ENCODE measurements at places on chromosomes 7 and 10.
A peak's percentile ranks its signal among the peaks of the same experiment; 100 is the strongest.

- no peak for DNase-seq
Observed at GRCh38 chr10:8696746-8697145, 642.3 kb downstream of the GATA3 start.

DNA sequence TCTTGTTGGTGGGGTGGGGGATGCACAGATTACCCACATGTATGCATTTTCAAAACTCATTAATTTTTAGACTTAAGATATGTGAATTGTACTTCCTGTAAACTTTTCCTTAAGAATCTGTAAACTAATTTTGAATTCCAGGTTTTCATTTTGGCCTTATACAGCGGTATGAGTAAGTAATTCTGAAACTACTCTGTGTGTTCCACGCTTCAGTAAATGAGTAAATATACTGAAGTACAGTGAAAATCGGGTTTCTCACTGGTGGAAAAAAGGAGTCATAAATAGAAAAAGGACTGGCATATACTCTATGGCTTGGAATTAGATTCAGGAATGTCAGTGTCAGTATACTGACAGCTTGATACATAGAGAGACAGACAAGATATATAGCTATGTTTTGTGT is 72.8 kb downstream of the CTTNBP2 start:
- no peak for DNase-seq

- no peak for DNase-seq
Observed at GRCh38 chr7:55514546-55515265, 57.6 kb downstream of the VOPP1 start.

DNA sequence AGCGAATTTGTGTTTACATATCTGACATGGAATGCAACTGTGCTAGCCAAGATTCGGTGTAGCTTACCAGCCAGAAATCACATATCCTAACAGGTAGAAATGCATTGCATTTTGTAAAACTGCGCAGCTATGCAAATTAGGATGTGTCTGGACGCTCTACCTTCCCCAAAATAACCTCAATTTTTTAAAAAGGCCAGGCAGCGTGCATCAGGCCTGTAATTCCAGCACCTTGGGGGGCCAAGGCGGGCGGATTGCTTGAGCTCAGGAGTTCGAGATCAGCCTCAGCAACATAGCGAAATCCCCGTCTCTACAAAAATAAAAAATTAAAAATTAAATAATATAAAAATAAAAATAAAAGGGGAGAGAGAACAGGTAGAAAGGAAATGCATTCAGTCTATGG is 305.0 kb downstream of the TYW1 start:
- DNase-seq, result no peak

- DNase-seq, result no peak
Observed at GRCh38 chr10:108443636-108444035, 1279.1 kb upstream of the SORCS1 start.

GRCh38 chr7:158710651-158711102 is 6.1 kb upstream of the NCAPG2 start:
- peak; percentile 68 for DNase-seq

GRCh38 chr7:25849500-25850184 is 302.4 kb upstream of the NFE2L3 start:
- no peak for DNase-seq

DNA sequence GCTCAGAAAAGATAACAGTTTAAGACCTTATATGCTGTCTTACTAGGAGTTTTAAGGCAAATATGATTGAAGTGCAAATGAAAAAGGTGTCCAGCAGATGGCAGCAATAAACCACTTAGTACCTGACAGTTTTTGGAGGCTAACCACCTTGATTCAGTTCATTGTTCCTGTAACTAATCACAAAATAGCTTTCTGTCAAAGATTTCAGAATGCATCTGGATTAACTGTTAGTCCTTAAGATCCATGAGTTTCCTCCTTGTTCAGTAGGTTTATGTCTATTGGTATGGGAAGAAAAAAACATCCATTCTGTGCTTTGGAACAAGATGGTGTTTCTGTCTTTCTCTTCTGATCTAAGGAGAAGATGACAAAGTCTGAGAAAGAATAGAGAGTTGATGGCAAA is 46.6 kb downstream of the CCSER2 start:
- DNase-seq, result peak; percentile 65

DNA sequence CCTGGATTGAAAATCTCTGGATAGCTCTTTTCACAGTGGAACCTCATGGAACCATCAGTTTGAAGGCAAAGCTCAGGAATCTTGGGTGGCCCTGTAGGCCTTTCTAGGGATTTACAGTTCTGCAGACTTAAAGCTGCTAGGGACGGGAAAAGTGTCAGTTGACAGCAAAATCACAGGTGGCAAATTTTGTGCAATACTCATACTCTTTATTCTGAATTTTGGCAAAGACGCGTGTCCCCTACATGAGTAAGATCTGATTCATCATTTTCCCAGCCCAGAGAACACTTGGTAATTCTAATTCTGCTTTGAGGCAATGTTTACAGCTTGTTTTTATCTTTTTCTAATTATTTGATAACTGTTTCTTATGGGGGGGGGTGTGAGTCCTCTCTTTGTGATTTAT is 3.6 kb downstream of the LRRC17 start:
- no peak for DNase-seq

DNA sequence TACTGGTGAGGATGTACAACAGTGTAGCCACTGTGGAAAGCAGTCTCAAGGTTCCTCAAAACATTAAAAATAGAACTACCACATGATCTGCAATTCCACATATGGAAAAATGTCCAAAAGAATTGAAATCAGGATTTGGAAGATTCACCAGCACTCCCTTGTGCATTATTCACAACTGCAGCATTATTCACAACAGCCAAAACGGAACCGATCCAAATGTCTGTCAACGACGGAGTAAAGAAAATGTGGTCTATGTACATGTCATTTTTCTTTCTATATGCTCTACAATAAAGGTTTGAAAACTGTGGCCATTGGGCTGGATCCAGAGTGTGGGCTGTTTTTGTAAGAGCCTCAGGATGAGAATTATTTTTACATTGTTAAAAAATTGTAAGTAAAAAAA is 1206.1 kb upstream of the CELF2 start:
- no peak for DNase-seq

DNA sequence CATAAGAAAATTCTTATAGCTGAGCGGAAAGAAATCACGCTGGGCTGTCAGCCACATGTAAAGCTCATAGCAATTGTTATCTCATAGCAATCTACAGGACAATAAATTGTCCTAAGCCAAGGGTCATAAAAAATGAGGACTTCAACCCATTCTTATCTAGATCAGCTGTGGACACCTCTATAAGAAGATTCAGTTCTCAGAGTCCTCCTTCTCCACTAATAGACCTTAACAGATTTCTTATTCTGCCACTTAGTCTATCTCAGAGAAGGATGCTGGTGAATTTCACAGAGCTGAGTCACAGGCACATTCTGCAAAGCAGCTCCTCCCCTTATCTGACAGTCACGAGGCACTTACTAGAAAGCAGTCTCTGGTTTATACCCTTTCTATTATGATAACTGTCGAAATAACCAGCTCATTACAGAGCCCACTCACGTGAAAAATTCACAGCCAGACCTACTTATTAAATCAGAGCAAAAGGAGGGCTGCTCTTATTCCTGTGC is 185.3 kb upstream of the PCLO start:
- no peak for DNase-seq

DNA sequence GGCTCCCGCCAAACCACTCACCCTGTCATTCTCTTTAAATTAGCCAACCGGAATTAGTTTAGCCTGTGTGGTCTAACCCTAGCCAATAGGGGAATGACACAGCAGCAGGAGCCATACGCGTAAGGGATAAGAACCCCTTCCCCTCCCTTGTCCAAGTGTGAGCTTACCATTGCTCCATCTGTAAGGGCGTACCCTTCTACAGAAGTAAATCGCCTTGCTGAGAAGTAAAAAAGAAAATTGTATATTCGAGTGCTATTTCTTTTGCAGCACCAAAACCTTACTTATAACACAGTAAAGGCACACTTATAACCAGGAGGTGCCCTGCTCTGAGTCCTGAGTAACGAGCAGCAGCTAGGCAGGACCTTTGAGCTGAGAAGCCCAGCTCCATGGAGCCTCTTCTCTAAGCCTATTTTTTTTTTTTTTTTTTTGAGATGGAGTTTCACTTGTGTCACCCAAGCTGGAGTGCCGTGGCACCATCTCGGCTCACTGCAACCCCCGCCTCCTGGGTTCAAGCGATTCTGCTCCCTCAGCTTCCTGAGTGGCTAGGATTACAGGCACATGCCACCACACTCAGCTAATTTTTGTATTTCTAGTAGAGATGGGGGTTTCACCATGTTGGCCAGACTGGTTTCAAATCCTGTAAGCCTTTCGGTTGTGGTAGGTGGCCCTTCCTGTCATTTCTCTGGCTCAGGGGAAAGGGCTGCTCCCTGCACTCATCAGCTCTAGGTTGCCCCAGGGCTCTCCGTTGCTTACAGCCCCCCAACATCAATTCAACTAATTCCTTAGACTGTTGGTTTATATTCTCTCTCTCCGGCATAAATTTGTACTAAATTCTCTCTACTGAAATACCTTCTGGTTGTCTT is 73.3 kb downstream of the NSUN6 start:
- DNase-seq, result no peak

- DNase-seq, result no peak
Observed at GRCh38 chr7:75875113-75876080, 3.4 kb upstream of the RHBDD2 start.

DNA sequence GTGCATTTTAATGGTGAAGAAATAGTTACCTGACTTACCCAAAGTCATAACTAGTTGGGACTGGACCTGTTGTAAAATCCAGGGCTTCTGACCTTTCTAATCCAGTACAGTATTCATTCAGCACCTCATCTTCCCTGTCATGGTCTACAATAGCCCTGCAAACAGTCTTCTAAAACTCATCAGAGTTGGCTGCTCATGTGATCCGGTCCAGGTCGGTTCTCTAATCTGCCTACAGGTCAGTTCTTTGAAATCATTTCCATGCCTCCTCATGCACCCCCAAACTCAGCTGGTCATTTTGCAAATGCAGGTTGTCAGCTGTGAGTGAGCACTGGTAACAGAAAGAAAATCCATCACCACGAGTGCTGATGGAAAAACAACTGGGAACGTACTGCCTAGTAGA is 451.6 kb upstream of the GALNT17 start:
- no peak for DNase-seq

DNA sequence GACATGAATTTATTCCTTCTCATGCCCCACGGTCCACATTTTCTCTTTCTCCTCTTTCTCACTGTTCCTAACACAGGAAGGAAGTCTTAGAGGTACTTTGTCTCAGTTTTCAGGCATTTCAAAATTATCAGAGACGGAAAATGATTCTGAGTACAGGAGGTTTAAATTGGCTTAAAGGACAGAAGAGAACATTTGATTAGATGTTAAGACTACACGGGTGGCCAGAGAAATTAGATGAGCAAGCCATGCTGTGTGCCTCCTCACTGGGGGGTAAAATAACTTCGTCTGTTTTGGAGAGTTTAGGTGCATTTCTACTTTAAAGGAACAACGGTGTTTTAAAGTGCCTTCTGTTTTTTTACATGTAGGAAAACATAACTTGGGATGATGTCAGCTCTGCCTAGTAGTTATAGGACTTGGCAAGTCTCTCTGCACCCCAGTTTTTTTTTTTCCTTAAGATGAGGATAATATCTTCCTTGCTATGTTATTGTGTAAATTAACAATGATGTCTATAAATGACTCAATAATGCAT is 66.9 kb downstream of the MCMBP start:
- DNase-seq, result no peak

GRCh38 chr7:24715661-24716479 is 41.4 kb downstream of the GSDME start:
- no peak for DNase-seq

GRCh38 chr7:138979988-138980562 is 1.1 kb downstream of the KIAA1549 start:
- no peak for DNase-seq

DNA sequence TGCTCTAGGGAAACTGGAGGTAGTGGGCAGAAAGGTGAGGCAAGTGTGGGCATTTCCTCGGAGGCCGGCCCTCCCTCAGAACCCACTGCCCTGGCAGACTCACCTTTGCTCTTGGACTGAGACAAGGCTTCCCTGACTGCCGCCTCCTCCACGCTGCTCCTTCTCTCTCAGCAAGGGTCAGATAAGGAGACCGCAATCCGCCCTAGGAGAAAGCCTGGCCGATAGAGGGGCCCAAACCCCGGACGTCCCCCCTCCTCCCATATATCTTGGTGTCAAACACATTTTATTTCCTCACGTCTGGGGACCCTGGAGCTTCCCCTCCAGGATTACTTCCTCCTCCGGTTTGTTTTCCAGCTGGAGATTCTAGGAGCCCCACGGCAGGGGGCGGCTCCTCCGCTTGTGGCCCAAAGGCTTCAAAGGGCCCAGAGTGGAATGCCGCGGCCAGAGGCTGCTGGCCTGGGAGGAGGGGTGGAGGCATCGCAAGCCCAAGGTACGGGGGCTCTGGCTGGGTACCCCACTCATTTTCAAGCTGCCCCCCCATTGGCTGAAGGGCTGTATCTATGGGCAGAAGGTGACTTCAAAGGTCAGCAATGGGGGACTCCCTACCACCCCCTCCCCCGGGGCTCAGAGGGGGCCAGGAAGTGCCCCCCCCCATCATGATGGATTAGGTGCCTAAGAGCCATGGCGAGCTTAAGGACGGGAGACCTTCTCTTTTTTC is 31.7 kb upstream of the LBX1 start:
- DNase-seq, result no peak

DNA sequence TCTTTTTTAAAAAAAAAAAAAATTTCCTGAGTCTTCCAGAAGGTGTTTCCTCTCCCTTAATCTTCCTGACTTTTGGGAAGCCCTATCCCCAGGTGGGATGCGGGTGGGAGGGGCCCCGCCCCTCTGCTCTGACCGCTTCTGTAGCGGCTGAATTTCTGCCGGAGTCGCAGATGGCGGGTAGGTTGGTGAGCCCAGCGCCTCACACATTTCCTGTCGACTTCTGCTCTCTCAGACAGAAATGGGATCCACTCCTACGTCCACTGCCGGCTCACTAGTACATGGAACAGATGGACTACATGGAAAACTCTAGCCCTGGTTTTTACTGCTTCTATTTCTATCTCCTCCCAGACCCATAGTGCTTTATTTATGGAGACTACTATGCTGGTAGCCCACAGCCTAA is 90.9 kb downstream of the NEUROD6 start:
- DNase-seq, result no peak

DNA sequence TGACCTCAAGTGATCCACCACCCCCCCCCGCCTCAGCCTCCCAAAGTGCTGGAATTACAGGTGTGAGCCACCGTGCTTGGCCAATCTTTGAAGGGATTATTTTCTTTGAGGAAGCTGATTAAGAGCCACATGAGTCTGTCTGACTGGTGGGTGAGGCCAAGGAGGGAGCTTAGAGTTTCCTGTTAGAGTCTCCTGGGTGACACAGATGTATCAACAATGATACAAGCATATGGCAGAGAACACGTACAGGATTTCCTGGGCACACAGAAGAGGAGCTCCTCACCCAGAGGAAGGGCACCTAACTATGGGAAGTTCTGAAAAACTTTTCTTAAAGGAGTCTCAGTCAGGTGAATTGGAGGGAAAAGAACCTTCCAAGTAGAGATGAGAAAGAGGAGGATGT is 69.4 kb downstream of the GOLGA7B start:
- no peak for DNase-seq
